ENCODE measurements at places on chromosomes 4 and X.

DNA sequence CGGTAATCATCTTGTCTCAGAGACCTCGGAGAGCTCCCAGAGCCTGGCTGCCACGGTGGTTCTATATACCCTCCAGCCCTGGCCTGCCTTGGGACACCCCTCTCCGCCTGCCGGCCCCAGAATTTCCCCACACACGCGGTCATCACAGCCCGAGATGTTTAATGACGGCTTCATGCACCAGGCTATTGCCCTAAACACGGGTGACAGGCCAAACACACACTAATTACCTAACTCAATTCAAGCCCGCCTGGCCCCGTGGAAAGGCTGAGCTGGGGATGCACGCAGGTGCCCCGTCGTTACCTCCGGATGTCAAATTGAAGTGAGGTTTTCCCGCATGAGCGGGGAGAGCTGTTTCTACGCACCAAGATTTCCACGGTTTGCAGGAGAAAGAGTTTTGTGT is 72.9 kb upstream of the PPP2R3B start:
- no peak for DNase-seq

- DNase-seq, result no peak
Measured at GRCh38 chr4:78962597-78963115, 23.4 kb upstream of the PAQR3 start.

- no peak for DNase-seq
Measured at GRCh38 chr4:18033111-18034085, 11.8 kb upstream of the LCORL start.

GRCh38 chr4:149279331-149279730 is 536.3 kb downstream of the IQCM start:
- DNase-seq, result no peak

- no peak for DNase-seq
Measured at GRCh38 chrX:13232484-13232883, 87.4 kb downstream of the ATXN3L start.

DNA sequence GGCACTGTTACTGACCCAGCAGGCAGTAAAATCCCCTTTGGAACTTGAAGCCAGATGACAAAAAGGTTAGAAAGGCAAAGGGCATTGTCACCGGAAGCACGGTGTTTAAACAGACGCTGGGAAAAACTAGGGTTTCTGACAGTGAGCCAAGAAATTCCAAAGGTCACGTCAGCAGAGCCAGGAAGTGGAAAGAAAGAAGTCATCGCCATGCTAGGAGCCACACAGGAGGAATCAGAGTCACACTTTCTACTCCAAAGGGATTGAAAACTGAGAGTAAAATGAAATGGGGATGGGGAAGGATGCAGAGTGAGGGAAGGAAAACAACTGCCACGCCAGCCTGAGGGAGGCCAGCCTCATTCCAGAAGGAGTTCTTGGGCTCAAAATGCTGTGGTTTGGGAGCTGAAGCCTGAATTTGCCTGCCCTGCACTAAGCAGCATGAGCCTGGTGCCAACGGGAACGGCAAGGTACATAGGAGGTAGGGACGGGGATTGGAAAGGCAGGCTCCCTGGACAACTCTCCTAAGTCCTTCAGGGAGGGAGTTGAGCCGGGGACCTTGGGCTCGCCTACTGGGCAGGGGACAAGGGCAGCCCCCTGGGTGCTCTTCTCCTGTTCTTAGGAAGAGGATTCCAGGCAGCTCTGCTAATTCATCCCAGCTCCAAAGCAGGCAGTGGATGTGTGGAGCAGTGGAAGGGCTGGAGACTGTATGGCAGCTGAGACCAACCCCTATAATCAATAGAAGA is 66.8 kb downstream of the SOWAHB start:
- DNase-seq, result no peak

- no peak for DNase-seq
Measured at GRCh38 chrX:20594985-20595384, 328.3 kb upstream of the RPS6KA3 start.

DNA sequence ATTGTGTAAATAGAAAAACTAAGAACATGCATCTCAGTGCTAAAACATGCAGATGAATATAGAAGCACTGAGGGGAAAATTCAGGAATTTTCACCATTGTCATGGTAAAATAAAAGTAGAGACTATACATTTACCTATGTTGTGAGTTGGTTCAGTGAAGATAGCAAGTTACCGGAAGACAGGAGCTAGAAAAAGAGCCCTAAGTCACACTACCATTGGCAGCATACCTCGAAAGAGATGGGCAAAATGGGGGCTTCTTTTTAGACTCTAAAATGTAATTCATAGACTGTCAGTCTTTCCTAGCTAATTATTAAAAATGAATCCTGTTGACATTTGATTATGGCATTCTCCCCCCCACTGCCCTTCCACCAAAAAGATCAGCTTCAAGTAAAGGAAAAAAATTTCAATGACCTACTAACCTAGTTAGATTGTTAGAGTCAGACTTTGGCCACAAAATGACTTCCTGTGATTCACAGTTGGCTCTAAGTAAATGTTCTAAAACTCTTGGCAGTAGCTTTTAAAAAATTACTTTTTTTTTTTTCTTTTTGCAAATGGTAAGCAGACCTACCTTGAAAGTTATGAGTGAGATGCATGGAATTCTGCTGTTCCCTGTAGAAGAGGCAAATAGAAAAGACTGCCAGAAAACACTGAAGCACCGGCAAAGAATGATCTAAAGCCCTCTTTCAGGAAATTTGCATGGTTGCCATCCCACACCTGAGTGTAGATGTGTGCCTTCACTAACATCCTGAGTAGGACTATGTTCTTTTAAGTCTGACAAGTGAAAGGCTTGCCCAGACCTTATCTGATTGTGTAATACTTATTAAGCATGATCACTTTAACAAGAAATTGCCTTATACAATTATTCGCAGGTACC is 26.4 kb upstream of the ARSJ start:
- no peak for DNase-seq

- no peak for DNase-seq
Measured at GRCh38 chr4:151833174-151833573, 72.4 kb upstream of the GATB start.

GRCh38 chrX:39842281-39842973 is 255.3 kb downstream of the BCOR start:
- no peak for DNase-seq

DNA sequence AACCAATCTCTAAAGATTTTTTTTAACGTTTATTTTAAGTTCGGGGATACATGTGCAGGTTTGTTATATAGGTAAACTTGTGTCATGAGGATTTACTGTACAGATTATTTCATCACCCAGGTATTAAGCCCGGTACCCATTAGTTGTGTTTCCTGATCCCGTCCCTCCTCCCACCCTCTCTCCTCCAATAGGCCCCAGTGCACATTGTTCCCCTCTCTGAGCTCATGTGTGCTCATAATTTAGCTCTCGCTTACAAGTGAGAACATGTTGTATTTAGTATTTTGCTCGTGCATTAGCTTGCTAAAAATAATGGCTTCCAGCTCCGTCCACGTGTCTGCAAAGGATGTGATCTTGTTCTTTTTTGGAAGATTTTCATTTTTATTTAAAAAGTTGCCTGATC is 2309.4 kb upstream of the AGA start:
- no peak for DNase-seq

GRCh38 chrX:154548028-154548316 is 552 bp downstream of the IKBKG start:
- no peak for DNase-seq

- DNase-seq, result no peak
Measured at GRCh38 chr4:152588869-152589268, 53.0 kb upstream of the FBXW7 start.

- no peak for DNase-seq
Measured at GRCh38 chr4:54723220-54723619, 65.5 kb downstream of the KIT start.

- DNase-seq, result no peak
Measured at GRCh38 chr4:52192721-52193135, 141.6 kb downstream of the SPATA18 start.

DNA sequence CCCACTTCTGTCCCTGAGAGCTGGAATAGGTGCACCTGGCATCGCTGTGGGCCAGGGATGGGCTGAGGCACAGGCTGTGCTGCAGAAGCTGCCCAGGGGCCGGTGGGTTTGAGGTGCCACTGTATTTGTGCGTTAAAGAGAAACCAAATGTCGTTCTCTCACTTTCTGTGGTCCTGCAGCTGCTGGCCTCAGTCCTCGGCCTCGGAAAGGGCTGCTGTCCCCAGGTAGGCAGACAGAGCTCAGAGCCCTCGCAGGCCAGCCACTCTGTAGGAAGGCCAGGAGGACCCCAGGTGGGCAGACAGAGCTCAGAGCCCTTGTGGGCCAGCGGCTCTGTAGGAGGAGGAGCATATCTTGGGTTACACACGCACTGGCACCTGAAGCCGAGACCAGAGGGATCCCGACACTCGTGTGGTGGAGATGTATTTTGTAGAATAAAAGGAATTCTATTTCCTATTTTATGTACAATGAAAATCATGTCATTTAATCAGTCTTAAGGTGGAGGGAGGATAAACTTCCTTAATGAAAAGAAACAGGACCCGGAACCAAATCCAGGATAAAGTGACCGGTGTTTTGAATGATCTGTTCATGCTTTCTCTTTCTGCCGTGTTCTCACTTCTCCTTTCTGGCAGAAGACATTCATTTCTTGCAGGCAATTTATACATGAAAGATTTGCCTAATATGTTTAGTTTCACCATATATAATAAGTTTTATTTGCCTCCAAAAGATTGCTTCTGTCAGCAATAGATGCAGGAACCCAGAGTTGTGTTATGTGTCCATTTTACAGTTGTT is 54.4 kb upstream of the HGFAC start:
- DNase-seq, result no peak

GRCh38 chrX:96692890-96693289 is 8.2 kb downstream of the DIAPH2 start:
- DNase-seq, result no peak

DNA sequence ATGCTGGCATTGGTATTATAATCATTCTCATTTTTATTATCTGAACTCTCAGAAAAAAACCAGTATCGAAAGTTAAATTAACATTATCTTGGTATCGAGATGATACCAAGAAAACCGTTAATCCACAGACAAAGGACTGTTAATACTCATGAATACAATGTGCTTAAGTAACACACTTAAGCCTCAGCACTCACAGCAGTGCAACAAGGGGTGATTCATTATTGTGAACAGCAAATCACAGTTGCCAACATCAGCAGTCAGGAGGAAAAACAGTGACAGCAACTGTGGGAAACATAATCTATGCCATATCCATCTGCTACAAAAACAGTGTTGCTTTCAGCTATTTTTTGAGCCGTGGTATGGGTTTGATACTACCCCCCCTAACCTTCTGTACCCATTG is 210.9 kb upstream of the ATOH1 start:
- DNase-seq, result no peak

GRCh38 chr4:119940557-119940956 is 126.1 kb downstream of the MAD2L1 start:
- DNase-seq, result no peak

GRCh38 chrX:129522184-129523078 is 859 bp downstream of the SMARCA1 start:
- DNase-seq, result no peak

DNA sequence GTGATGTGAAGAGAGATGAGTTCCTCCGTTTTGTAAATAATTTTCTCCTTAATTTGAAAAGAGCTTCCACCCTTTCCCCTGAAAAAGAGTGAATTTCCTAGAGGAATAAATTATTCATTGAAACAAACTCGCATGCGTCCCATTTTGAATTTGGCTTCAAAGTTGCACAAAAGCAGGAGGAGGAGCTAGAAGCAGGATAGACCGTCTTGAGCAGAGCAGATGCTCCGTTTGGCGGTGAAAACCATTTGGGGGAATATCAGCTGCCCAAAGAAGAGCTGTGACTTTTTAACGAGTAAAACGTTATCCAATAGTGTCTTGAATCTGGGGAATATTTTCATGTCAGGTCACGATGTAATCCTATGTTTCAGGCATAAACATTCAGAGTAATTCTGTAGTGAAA is 42.0 kb downstream of the FAM149A start:
- DNase-seq, result no peak

DNA sequence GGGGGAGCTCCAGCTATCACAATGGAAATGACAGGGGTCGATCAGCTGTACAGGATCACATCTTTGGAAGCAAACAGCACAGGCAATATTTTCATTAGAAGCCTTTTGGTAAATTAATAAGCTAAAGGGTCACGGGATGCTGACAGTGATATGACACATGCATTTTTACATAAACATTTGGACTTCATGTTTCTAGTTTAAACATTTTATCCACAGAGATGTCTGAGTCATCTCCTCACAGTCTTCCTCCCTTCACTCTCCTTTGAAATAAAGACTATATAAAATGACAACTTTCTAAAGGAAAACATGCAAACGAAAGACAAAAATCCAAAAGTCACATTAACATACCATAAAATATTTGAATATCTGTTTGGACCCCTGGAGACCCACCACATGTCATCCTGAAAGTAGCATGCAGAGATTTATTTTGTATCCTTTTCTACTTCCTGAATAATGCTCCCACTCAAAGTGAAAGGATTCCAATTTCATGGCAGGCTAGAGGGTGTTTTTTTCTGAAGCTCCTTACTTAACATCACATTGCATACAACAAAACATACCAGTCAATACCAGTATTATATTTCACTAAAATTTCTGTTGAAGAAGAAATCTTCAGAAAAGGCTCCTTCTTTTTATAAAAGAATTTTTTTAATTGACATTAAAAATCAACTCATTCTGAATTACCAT is 200.1 kb upstream of the PPARGC1A start:
- DNase-seq, result no peak

DNA sequence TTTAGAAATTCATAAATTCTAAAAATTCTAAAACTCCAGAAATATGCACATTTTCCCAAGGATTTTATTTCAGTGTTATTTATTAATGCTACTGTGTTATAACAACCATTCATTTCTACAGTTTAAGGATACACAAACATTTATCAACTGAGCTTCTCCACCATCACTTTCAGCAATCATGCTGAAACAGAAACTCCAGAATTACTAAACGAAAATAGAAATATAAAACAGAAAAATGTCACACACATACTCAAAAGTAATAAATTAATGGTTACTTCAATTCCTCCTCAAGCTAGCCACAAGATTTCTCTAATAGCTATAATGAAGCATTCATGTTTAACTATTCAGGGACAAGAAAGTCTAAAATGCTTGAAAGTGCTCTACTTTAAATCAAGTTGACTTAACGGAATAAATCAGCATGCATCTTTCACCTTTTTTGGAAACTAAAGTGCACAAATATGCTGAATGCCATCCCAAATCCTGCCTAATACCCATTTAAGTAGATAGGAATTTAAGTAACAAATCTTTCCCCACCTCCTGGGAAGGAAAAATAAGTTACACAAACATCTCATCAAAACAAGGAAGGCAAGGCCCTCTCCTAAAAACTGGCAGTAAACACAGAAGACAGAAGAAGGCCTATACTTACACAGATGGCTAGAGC is 563 bp downstream of the FAM13A start:
- no peak for DNase-seq

- DNase-seq, result no peak
Measured at GRCh38 chr4:62940229-62940628, 1469.0 kb downstream of the TECRL start.

- no peak for DNase-seq
Measured at GRCh38 chrX:134368126-134368525, 91.8 kb upstream of the HPRT1 start.

GRCh38 chr4:176545872-176546271 is 226.1 kb downstream of the SPCS3 start:
- DNase-seq, result no peak

GRCh38 chrX:134734466-134734952 is 76.2 kb upstream of the PLAC1 start:
- no peak for DNase-seq

All from activated effector memory CD4-positive, alpha-beta T cell treated with Interleukin-2 at 50 U/mL for 16 hours (primary cell).